Esophagus mucosa (tissue), 1 donor: ENCODE measurements at places on chromosomes 7 and 10.

GRCh38 chr7:95550546-95550945, 45.8 kb downstream of the PDK4 start:
- no peak for ATAC-seq

DNA sequence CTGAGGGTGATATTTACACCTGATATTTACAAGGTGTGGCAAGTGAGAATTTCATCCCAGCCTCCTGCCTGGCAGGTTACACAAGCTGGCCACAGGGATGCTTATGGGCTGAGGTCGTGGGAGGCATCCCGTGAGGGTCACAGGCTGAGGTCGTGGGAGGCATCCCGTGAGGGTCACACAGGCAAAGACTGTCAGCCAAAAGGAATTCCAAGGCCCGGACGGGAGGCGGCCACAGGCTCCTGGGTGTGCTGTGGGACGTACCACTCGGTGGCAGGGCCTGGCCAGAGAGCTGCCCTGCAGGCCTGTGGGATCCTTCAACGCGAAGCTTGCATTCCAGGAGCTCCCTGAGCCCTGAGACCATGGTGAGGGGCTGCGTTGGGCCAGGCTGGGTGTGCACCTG, 460.6 kb downstream of the DNAJB6 start:
- no peak for ATAC-seq

DNA sequence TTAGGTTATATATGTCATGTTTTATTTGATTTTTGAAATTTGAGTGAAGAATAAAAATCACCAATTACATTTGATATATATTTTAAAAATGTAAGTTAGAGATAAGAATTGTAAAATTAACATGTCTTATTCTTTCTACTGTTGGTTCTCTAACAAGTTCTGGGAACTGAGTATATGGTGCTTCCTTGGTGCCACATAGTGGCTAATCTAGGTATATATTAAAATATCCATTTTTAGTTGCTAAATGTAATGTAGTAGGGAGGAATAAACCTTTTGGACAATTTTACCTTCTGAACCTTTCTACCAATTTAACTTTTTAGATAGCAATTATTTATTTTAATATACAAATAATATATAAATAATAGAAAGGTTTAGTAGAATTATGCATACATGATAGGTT, 17.5 kb downstream of the CFAP69 start:
- ATAC-seq = peak; percentile 59

GRCh38 chr7:106050002-106050745, 61.9 kb downstream of the SYPL1 start:
- ATAC-seq = peak; percentile 66

DNA sequence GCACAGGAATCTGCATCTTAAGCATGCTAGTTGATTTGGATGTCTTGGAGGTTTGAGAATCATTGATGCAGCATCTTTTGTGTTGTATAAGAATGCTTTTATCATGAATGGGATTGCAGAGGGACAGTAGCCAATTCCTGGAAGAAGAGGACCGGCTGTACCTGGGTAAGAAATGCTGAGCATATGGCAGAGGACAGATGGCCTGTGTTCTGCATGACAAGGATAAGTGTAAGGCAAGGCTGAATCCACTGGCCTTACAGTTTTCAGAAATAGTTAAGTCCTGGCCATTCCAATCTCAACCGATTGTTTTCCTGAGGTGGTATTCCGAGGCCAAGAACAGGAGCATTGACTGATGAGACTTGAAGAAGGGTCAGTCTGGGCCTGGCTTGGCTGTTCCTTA, 24.4 kb upstream of the KBTBD2 start:
- ATAC-seq = no peak

DNA sequence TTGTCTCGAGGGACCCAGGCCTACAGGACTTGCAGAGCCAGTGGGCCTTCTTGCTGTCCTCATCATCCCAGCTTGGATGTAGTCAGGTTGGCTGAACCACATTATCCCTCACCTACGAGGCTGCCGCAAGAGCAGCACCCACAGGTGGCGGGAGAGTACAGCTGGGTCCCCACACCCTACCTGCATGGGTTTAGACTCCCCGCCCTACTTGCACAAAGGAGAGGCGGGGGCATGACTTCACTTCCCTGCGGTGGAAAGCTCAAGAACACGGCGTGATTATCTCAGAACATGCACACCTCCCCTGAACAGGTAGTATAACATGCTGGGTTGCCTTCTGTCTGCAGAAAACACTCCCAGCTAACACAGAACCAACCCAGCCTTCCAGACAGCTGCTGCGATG, 57.5 kb downstream of the CTBP2 start:
- peak; percentile 92 for ATAC-seq

GRCh38 chr7:98964596-98964995, 86.3 kb downstream of the TRRAP start:
- ATAC-seq = no peak

DNA sequence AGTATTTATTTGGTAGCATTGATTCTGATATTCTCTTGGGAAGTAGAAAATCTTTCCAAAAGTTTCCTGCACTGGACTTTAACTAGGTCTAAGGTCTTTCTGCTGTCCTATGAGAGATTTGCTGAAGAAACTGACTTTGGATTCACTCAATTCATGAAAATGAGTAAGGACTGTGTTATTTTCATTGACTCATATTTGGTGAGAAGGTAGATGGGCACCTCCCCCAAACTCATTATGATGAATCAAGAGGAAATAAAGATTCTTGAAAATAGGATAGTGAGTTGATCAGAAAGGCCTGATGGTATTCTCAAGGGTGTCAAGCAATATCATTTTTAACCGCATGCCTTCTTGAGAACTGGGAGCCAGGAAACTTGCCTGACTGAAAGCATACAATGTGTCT, 110.3 kb downstream of the RNF133 start:
- ATAC-seq = no peak

DNA sequence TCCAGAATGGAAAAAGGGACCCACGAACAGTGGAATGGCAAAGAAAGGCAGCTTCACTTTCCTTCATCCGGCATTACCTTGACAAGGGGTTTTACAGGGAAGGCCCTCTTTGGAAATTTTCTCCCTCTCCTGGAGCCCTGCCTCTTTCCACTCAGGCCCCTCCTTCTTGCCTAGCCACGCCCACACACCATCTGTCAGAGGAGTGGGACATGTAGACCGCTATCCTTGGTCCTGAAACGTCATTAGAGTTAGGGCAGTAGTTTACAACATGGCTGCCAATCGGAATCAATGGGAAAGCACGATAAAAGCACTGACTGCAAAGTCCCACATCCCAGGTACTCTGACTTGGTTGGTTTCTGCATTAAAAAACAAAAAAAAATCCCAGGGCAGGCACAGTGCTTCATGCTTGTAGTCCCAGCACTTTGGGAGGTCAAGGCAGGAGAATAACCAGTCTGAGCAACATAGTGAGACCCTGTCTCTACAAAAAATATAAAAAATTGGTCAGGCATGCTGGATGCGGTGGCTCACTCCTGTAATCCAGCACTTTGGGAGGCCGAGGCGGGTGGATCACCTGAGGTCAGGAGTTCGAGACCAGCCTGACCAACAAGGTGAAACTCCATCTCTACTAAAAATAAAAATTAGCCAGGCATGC, 96.4 kb downstream of the MARCHF5 start:
- no peak for ATAC-seq

- ATAC-seq = peak; percentile 71
Measured at GRCh38 chr7:110929480-110930249, 161.3 kb upstream of the LRRN3 start.

- ATAC-seq = no peak
Measured at GRCh38 chr7:130433301-130433700, 7.5 kb downstream of the CEP41 start.

GRCh38 chr7:92333866-92334265, 88.1 kb downstream of the ANKIB1 start:
- no peak for ATAC-seq

GRCh38 chr10:112335111-112335867, 38.6 kb upstream of the ACSL5 start:
- ATAC-seq = peak; percentile 47

- ATAC-seq = no peak
Measured at GRCh38 chr10:98167191-98167590, 32.7 kb downstream of the R3HCC1L start.

- no peak for ATAC-seq
Measured at GRCh38 chr10:72076756-72077155, 11.6 kb downstream of the SPOCK2 start.

DNA sequence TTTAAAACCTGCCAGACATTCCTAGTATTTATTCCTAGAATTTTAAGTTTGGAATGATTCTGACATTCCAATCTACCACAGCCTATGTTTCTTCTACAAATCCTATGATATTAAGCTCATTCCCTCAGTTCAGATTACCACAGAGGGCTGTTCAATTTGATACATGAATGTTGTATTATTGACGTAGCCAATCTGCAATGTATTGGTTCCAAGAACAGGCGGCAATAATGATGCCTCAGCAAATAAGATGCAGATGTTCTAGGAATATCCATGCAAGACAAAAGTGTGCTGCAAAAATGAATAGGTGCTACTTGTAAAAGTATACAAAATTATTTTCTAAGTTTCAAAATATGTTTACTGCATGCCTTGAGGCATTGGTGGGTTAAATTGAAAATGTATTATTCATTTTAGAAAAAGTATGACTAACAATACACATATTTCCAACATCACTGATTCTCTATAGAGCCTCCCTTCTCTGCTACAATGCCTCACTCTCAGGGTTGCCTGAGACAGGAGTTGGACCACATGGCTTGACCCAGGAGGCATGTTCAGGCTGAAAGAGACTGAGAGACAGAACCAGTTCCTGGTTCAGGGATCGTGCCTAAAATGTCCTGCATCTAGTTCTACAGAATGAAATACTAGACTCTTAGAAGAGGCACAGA, 94.1 kb upstream of the CREB5 start:
- ATAC-seq = no peak

- ATAC-seq = no peak
Measured at GRCh38 chr10:46545861-46546590, 10.4 kb downstream of the GPRIN2 start.
